Activated CD8-positive, alpha-beta memory T cell treated with anti-CD3 and anti-CD28 coated beads, Interleukin-2, amount 10 ng/mL, durations not matched to agents 7 days and 5 days (primary cell): ENCODE measurements at places on chromosomes 12 and 14. TPM values are rescaled to one million over a fixed set of nuclear protein-coding genes. Genes with fewer than 3 reads are reported as not detected.

CISTR gene
- total RNA-seq: not detected

- H3K4me1 ChIP-seq: no peaks in the 10 kb centered on the region
- no peaks in the 10 kb centered on the region for H3K36me3 ChIP-seq
- peaks cover 3% of the 10 kb centered on the region for H3K27me3 ChIP-seq
- DNase-seq: no peak
- no peak overlapping the region for H3K27ac ChIP-seq
- no peak overlapping the region for H3K4me3 ChIP-seq
Observed at GRCh38 chr12:95731519-95731958, 59.0 kb downstream of the NTN4 start.

CYP27B1 gene
- 5.4 TPM for total RNA-seq

GRCh38 chr12:89525305-89525823, 483 bp downstream of the POC1B start:
- H3K36me3 ChIP-seq: peaks cover 36% of the 10 kb centered on the region
- no peaks in the 10 kb centered on the region for H3K27me3 ChIP-seq
- peak overlapping the region; percentile 97 for H3K27ac ChIP-seq
- peaks cover 74% of the 10 kb centered on the region for H3K4me1 ChIP-seq
- DNase-seq: peak; percentile 67
- peak overlapping the region; percentile 92 for H3K4me3 ChIP-seq

- H3K27me3 ChIP-seq: no peaks in the 10 kb centered on the region
- DNase-seq: peak; percentile 81
- peaks cover 42% of the 10 kb centered on the region for H3K36me3 ChIP-seq
- H3K4me1 ChIP-seq: peaks cover 76% of the 10 kb centered on the region
- H3K4me3 ChIP-seq: peak overlapping the region; percentile 76
- peak overlapping the region; percentile 94 for H3K27ac ChIP-seq
Observed at GRCh38 chr12:10397296-10397695, 7.5 kb upstream of the KLRK1 start.

DNA sequence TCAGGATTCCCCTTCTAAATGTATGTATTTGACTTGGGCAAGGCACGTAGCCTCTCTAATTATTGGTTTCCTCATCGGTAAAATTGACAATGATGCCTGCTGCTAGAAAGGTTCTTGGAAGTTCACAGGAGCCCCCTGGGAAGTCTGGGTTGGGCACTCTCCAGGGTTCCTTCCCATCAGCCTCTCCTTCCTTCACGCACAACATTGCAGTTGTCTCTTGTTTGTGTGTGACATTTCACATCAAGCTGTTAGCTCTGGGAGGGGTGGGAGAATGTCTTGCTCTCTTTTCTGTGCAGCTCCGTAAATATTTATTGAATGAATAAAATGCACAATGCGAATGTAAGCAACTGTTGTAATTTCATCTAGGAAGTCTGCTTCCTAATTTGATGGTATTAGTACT, 153.2 kb upstream of the PRICKLE1 start:
- no peak for DNase-seq
- H3K4me1 ChIP-seq: no peaks in the 10 kb centered on the region
- no peaks in the 10 kb centered on the region for H3K36me3 ChIP-seq
- no peak overlapping the region for H3K4me3 ChIP-seq

DNA sequence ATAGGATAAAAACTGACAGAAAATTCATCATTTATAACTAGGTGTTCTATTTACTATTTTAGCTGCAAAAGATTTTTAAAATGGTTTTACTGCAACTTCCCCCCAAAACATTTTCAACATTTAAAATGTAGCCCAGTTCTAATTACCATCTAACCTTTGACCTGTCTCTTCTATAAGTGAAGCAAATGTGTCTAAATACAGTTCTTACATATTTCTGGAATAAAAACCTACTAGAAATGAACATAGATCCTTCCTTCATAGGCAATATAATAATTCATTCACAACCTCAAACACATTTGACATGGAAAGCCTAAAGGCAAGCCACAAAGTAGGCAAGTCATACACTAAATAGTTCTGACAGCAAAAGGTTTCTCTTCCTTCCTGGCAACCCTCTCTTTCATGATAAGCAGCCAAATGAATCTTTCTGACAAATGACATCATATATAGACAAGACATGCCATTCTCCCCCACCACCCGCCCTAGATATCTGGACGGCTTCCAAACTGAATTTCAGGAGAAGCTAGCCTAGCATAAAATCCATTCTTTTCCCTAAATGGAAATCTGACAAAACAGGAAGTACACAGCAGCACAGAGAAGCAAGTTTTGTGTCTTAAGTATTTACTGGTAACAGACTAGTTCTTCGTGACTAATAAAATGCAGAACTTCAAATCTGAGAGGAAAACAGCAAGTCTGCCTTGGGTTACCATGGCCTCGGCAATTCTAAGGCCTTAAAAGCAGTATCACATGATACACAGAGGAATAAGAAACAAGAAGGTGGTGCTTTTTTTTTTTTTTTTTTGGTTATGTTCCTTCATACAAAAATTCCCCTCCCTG, 17.2 kb upstream of the ARID4A start:
- peaks cover 53% of the 10 kb centered on the region for H3K36me3 ChIP-seq
- peaks cover 59% of the 10 kb centered on the region for H3K4me1 ChIP-seq
- peak overlapping the region; percentile 43 for H3K4me3 ChIP-seq
